ENCODE measurements at places on chromosomes 6 and 20.

GRCh38 chr6:113936093-113936934, 34.6 kb downstream of the HDAC2 start:
- no peak for DNase-seq

GRCh38 chr6:37762806-37763205, 56.7 kb upstream of the ZFAND3 start:
- no peak for DNase-seq

GRCh38 chr20:63127700-63128364, 88.1 kb downstream of the YTHDF1 start:
- DNase-seq = no peak

DNA sequence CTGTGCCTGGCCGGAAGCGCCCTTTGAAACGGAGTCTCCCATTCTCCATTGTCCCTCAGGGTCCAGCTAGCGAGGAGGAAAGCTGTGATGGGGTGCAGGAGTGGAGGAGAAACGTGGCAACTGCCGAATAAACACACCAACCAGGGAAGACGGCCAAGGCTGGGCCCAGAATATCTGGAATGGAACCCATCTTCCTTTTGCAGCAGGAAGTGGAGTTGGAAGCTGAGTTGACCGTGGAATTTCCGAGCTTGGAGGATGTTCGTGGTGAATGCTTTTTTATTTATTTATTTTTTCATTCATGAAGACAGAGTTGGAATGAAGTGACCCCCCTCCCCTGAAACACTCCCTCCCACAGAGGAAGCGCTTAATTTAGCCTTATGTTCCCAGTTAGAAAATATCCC, 105.6 kb upstream of the RNF24 start:
- no peak for DNase-seq

GRCh38 chr6:80550748-80551147, 444.3 kb downstream of the BCKDHB start:
- DNase-seq = no peak

- no peak for DNase-seq
Measured at GRCh38 chr6:70708448-70708847, 40.8 kb downstream of the SMAP1 start.
